ENCODE measurements at places on chromosomes 1 and 21.

DNA sequence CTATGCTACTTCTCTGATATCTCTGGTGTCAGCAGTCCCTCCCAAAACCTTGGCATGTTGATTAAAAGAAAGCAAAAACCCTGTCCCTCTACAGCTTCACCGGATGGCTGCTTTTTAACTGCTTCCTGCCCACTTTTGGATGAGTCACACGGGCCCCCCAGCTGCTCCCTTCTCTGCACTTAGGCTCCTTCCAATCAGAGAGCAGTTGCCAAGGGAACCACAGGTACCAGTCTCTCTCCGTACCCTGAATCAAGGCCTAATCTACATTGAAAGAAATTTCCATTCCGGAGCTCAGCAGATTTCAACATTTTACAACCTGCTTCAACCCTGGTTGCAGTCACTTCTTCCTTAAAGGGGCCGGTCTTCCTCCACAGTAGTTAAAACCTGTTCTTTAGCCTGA lies 70.6 kb upstream of the GJB5 start:
- no peak for ATAC-seq

GRCh38 chr1:9181176-9181906 lies 52.4 kb upstream of the GPR157 start:
- peak; percentile 46 for ATAC-seq

DNA sequence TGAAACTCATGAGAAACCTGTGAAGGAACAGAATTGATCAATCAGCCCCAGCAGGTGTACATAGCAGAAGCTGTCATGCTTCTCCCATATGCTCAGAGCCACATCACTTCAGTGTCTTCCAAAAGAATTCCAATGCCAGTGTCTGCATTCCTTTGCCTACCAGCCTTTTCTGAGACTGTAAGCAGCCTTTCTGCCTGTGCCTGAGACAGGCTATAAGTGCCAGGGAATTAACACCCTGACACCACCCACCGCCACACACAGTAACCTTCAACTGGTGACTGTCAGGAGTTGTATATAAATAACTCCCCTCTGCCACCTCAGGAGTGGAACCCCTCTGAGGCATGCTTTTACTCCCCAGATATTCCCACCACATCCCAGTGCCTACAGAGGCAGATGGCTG lies 38.1 kb upstream of the SLAMF9 start:
- no peak for ATAC-seq

DNA sequence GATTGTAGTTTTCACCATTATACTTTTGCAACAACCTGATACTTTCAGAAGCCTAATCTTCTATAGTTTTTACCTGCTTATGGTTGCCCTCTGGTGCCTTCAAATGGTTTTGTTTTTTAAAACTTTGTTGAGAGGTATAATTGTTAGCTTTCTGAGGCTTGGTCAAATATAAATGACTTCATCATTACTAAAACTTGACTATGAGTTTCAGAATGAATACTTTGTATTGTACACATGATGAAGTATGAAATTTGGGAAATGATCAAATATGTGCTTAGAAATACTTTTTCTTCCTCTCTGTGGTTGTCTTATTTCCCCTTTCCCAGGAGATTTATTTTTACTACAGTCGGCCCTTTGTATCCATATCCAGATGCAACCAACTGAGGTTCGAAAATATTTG lies 151.8 kb upstream of the B3GALT2 start:
- no peak for ATAC-seq

GRCh38 chr1:28751315-28752060 lies 14.7 kb downstream of the YTHDF2 start:
- no peak for ATAC-seq

DNA sequence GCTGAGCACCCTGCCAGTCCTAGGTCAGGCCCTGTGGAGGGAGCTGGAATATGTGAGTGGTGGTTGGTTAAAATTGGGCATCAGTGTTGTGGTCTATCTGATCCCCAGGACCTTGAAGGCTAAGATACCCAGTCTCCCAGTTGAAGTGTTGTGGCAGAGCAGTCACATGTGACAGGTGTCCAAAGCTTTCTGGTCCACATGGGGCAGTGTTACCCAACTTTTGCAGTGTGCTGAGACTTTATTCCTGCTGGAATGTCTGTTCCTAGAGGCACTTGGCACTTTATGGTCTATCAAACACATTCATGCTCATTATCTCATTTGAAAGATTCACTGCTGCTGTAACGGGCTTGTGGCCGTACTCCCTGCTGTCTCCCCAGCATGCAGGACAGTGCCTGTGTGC lies 21.0 kb upstream of the LORICRIN start:
- ATAC-seq = no peak

DNA sequence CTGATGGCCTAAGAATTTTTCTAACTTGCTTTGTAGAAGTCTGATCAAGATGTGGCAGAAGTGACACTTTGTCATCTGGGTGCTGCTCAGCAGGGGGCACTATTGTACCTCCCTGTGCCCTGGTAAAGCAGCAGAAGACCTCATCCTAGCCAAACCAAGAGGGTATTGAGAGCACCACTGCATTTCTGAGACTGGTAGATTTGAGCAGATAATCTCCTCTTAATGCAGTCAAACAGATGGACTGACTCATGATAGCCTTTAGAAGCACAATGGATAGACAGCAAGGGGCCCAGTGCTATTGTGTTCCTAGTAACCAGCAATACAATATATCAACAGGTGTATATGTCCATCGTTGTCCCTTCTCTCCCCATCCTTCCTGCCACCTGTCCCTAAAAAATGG lies 5.7 kb downstream of the TPM3 start:
- no peak for ATAC-seq

GRCh38 chr1:24427545-24427862 lies 11.9 kb downstream of the NIPAL3 start:
- ATAC-seq = no peak
